ENCODE measurements at places on chromosomes 12 and 14. TPM values are rescaled to one million over a fixed set of nuclear protein-coding genes. Genes with fewer than 3 reads are reported as not detected.

The TAS2R42 gene
- not detected for total RNA-seq

The VWF gene
- 0.26 TPM for total RNA-seq

DNA sequence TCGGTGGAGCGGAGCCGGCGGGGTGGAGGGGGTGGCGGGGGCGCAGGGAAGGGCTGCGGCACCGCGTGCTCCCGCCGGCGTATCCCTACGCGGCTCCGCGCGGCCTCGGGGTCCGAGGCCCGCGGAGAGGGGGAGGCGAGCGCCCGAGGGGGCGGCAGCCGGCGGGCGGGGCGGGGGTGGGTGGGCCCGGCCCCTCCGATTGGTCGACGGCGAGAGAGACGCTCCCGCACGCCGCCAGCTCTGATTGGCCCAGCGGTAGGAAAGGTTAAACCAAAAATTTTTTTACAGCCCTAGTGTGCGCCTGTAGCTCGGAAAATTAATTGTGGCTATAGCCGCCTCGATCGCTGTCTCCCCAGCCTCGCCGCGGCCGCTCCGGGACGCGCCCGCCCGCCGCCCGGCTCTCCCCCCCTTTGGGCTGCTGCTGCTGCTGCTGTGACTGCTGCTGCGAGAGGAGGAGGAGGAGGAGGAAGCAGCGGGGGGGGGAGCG lies at the start of gene FOXG1:
TSS of gene FOXG1 (plus strand) at position 319 of the 487 bp plus-strand sequence. CDS start 493 bp downstream, outside the sequence.
- DNase-seq: no peak

GRCh38 chr12:39327510-39327909 lies 115.4 kb downstream of the KIF21A start:
- DNase-seq: no peak

DNA sequence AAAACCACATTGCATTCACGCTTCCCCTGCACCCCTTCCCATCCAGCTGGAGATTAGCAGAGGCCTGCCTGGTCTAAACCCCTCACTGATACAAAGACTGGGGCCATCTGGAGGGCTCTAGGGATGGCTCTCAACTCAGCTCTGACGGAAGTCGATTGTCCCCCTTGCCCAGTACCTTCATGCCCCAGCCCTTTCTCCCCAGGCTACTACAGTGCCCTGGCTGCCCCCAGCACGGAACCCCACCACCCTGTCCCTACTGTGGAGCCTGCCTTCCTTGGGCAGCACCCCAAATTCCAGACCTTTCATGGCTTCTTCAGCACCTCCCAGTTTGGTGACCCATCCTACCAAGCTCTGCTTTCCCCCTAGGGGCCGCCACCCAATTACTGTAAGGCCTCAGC lies 25.6 kb downstream of the ZFP36L1 start:
- no peak for DNase-seq

DNA sequence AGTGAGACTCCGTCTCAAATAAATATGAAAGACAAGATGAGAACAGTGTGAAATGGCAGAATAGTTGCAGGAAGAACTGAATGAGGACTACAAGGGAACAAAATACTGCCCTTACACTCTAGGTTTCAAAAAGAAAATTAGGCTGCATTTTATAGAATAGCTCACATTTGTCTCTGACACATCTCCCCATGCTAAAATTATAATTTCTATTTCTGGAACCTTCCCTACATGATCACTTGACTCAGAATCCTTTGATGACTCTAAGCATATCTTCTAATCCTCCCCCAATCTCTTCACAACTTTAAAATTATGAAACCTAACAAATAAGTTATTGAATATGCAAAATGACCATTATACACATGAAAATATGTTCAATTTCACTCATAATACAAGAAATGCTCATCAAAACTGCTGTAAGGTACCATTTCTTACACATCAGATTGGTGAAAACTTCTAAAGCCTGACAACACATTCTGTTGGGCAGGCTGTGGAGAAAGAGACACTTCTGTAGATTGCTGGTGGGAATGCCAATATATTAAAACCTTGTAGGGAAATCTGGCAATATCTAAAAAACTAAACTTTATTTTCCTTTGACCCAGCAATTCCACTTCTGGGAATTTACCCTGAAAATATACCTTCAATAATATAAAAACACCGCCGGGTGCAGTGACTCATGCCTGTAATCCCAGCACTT lies 4.3 kb upstream of the HIGD1C start:
- no peak for DNase-seq

DNA sequence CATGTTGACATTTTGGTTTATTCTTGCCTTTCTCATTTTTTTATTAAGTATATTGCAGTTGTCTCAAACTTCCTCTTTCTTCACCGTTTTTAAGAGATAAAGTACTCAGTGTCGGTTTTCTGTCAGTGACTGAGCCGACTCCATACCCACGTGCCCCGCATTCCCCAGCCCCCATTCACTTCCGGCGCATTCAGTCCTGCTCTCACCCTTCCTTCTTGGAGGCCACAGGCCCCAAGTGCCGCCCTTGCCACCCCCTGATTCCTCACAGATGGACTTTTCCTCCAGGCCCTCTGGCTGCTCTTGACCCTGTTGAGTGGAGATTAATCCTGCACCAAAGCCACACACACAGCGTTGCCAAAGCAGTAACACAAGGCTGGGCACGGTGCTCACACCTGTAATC lies 19.1 kb upstream of the DNAH10 start:
- DNase-seq: no peak

DNA sequence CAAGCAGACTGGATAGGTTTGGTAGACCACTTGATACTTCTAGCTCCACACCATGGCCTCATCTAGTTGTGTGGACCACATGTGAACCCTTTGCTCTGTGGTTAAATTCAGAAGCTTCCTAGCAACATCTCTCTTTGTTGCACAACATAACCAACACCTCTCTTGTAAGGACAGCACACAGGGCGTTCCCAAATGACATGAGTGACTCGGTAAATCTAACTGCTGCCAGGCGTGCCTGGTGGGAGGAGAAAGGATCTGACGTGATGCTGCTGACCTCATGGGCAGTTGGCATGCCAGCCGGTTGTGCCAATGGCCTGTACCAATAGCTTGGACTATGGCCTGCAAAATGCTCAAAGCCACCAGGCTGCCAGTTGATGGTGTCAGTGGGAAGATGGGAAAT lies 93.8 kb downstream of the CPSF2 start:
- peak; percentile 5 for DNase-seq

The ARG2 gene
- total RNA-seq: 113 TPM

The ASPG gene
- total RNA-seq: 6.9 TPM

DNA sequence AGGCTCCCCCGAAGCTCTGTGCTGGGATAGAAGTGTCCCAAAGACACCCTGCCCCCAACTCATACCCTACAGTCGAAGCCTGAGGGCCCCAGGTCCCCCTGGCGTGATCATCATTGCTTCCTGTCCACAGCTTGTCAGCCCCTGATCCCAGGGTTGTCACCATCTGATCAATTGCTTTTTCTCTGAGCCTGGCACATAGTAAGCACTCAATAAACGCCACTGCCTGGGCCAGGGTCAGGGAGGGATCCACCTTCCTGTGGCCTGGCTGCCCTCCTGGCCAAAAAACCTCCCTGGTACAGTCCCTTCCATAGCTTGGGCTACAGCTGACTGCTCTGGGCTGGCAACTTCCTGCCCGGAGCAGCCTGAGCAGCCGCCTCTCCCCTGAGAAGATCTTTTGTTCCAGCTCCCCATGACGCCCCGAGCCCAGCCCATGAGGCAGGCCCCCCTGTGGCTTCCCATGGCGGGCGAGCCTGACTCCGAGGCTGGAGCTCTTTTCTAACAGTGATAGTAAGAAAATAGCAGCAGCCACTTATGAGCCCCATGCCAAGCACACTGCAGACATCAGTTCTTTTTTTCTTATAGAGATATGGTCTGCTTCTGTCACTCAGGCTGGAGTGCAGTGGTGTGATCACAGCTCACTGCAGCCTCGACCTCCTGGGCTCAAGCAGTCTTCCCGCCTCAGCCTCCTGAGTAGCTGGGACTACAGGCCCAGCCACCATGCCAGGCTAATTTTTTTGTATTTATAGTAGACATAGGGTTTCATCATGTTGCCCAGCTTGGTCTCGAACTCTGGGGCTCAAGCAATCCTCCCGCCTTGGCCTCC lies 6.5 kb downstream of the SH2B3 start:
- no peak for DNase-seq

GRCh38 chr12:106974511-106974910 lies 12.4 kb downstream of the MTERF2 start:
- no peak for DNase-seq

- no peak for DNase-seq
Measured at GRCh38 chr12:7304456-7304855, 584 bp downstream of the ACSM4 start.

DNA sequence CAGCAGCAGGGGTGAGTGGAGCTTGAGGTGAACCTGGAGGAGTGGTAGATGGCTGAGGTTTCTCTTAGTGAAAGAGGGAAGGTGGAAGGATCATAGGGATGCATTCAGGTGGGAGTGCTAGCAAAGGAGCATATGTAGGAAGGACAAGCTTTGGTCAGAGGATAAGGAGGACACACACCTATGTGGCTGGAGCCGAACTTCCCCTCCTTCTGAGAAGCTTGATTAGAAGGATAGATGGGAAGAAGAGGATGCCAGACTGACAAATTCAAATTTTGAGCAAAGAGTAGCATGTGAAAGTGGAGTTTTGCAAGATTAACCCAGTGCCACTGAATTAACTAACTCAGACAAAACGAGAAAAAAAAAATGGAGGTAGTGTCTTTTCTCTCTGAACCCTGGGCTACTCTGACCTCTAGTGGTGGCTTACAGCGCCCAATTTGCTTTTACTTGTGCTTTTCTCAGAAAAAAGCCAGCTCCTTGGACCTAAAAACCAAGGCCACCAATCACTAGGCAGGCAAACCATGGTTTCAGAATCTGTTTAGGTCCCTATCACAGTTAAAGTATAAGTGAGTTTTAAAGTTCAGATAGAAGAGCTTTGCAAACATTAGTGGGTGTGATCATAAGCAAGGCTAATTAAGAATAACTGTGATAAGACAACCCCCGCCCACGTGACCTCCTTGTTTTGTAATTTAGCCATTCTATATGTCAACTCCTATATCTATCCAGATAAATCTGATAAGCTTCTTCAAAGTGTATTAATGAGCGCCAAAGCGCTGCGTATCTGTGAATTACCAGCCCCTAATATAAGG lies 15.5 kb downstream of the EMP1 start:
- peak; percentile 58 for DNase-seq

DNA sequence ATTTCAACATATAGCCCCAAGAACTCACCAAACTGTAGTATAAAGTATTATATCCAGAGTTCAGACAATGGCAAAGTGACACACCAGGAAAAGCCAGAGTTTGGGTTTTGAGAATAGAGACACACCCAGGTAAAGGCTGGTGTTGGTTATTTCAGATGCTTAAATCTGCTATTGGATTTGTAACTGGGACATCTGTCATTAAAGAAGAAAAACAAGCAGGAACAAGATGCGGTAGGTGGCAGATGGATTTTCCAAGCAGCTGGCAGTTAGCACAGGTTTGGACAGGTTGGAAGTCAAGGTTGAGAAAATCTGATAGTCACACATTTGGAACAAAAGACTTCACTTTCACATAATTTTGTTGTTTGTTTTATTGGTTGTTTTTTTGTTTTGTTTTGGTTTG lies 14.4 kb upstream of the CDK17 start:
- peak; percentile 82 for DNase-seq

DNA sequence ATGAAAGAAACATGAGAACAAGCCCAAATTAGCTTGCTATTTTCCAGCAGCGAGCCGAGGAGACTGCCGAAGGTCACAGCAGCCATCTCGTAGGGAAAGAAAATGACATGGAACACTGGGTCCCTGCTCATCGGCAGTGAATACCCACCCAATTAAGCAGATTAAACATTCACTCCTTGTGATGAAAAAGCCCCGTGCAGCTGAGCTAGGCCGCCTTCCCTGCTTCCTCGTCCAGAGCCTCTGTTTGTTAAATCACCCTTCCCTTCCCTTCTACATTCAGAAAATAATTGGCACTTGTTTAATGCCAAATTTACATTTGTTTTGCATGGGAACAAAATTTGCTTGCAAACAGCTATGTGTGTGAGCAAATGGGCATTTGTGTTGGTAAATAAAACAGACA lies 342.5 kb downstream of the RMST start:
- DNase-seq: no peak

The PLBD1 gene
- 1.1 TPM for total RNA-seq

GRCh38 chr12:68098939-68099338 lies 60.6 kb downstream of the IFNG start:
- no peak for DNase-seq

The DNAAF2 gene
- 10.8 TPM for total RNA-seq

- DNase-seq: no peak
Measured at GRCh38 chr12:130686511-130686991, 29.5 kb downstream of the RIMBP2 start.

The KRT2 gene
- not detected for total RNA-seq

- DNase-seq: no peak
Measured at GRCh38 chr12:124369827-124370378, 75.0 kb downstream of the RFLNA start.

The NPAS3 gene
- total RNA-seq: not detected

- no peak for DNase-seq
Measured at GRCh38 chr14:104294983-104295680, 156.7 kb downstream of the KIF26A start.

GRCh38 chr12:128356547-128356946 lies 89.6 kb downstream of the TMEM132C start:
- DNase-seq: no peak

The BDKRB2 gene
- 6.5 TPM for total RNA-seq

The FOXN4 gene
- not detected for total RNA-seq

DNA sequence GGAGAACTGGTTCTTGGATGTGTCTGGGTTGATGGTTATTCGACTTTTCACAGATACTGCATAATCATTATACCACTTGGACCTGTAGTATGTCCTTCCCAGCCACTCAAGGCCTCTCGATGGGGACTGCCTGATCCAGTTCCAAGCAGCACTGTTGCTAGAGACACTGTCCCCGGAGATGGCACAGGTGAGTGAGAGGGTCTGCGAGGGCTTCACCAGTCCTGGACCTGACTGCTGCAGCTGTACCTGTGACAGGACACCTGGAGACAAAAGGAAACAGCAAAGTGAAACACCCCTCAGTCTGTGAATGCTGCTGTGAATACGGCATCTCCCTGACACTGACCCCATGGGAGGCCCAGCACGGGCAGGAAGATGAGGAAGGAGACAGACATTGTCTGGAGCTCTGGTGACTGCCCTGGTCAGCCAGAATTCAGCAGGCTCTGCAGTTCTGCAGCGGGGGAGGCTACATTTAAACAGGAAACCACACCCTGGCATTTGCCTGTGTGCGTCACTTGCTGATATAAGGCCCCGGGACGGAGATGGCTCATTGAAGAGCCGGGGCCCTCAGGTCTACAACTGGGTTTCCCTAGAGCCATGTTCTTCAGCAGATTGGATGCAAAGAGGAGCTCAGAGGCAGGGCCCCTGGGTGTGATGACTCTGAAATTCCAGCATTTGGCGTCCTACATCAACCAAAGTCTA lies 413.6 kb downstream of the TMEM121 start:
- no peak for DNase-seq

GRCh38 chr14:104532191-104532555 lies 47.4 kb upstream of the C14orf180 start:
- DNase-seq: peak; percentile 64

DNA sequence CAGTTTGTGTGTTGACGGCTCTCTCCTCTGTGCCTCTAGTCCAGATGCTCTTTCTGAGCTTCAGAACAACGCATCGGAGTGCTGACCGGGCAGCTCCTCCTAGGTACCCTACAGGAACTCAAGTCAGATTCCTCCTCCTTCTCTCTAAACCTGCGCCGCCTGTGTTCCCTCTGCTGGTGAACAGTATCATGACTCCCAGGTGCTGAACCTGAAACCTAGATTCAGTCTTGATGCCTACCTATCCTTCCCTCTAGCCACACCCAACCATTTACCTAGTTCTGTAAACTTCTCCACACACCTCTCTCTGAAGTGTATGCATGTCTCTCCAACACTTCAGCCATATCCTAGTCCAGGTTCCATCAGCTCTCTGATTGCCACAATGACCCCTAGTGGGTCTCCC lies 112.7 kb downstream of the EFCAB11 start:
- DNase-seq: no peak

GRCh38 chr12:91249518-91250272 lies 67.1 kb upstream of the DCN start:
- no peak for DNase-seq

Measured in bronchial epithelial cell (primary cell).